IPS-NIHi11 (cell line): ENCODE measurements at places on chromosomes 7 and 10.

DNA sequence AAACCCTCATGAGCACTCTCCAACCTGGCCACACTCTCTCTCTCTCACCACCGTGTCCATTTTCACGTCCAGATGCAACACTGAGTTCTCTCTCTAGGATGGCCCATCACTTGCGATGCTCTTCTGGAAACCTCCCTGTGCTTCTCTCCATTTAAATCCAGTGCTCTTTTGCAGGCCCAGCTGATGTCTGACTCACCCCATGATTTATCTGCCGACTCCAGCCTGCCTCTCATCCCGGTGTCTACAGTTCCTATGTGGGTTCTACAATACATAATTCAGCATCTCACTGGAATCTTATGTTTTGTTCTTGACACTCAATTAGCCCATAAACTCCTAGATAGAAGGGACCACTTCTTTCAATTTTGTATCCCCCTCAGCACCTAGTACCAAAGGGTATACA is 5.0 kb downstream of the TPK1 start:
- DNase-seq = no peak

- no peak for DNase-seq
Measured at GRCh38 chr10:130495891-130496636, 359.9 kb downstream of the GLRX3 start.

- DNase-seq = no peak
Measured at GRCh38 chr7:138538518-138538917, 78.5 kb downstream of the TRIM24 start.

DNA sequence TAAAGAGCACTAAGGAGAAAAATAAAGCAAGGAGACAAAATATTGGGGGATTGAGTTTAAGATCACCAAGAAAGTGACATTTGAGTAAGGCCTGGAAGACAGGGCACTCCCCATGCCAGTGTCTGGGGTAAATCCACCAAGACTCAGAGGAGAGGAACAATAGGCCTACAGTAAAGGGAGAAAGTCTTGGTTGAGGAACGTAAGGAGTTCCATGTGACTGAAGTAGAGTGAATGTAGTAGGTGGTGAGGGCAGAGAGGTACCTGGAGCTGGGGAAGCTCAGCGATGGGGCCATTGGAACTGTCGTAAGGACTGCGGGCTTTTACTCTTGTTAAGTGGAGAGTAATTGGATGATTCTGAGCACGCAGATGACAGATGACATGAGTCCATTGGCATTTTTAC is 69.4 kb downstream of the CPED1 start:
- DNase-seq = no peak

- DNase-seq = no peak
Measured at GRCh38 chr7:80637911-80638765, at the start of gene CD36. CD36 (plus strand) TSS chr7:80638642; CDS start chr7:80646741, 8,099 bp downstream.

DNA sequence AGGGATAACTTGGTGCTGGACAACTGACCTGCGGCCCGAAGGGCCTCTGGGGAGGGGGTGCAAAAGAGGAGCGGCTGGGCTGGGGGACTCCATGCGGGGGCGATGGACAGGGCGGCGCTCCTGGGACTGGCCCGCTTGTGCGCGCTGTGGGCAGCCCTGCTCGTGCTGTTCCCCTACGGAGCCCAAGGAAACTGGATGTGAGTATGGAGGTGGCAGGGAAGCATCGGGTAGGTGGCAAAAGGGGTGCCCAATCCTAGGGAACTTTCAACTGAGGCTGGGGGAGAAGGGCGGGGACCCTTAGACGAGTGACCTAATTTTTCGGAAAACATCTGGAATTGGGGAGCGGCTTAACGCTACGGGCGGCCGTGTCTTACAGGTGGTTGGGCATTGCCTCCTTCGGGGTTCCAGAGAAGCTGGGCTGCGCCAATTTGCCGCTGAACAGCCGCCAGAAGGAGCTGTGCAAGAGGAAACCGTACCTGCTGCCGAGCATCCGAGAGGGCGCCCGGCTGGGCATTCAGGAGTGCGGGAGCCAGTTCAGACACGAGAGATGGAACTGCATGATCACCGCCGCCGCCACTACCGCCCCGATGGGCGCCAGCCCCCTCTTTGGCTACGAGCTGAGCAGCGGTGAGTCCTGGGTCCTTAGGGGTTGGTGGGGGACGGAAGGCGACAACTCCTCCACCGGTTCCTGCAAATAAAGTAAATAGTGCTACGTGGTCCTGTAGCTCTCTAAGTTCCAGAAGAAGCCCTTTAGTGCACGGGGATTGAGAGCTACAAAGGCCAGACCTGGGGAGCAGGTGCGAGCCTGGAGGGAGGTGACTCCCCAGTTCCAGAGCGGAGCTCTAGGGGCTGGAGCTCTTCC is 622 bp downstream of the WNT16 start:
- peak; percentile 69 for DNase-seq

- DNase-seq = no peak
Measured at GRCh38 chr7:142566271-142566670, 183.0 kb upstream of the PRSS1 start.

GRCh38 chr7:4268040-4268965 is 413.8 kb upstream of the FOXK1 start:
- peak; percentile 29 for DNase-seq

DNA sequence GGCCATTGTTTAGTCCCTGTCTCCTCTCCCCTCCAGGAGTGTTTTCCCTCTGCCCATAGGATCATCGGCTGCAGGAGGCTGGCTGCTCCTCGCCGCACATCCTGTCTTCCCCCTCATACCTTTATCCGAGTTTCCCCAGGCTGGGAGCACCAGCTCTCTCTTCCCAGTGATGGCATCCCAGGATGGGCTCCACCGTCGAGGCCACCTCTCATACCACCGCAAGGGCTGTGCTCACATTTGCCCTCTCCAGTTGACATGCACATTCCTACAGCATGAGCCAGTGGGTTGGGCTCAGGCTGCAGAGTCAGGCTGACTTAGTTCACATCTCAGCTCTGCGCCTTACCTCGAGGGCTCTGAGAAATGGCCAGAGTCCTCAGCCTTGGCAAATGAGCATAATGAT is 12.1 kb downstream of the HKDC1 start:
- peak; percentile 55 for DNase-seq

DNA sequence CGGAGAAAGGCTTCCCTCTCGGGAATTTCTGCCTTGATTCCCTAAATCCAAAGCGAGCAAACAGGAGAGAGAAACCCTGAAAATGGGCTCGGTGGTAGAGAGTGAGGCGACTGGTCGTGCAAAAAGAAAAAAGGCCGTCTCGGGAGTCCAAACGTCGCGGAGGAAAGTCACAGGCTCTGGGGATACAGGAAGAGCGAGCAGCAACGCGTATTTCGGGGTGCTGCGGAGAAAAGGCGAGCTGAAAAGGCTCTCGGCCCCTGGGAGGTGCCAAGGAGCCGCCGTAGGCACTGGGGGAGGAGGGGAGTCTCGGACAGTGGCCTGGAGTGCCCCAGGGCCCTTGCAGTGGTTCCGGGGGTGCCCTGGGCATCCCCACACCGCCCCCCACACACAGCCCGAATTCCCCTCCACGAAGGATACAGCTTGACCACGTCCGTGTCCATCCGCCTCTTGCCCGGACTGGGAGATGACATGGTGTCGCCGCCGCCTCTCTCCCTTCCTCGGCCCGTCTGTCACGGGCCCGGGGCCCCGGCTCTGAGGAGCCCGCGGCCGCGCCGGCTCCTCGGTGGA is 591 bp downstream of the UBE2H start:
- DNase-seq = no peak

GRCh38 chr10:87761153-87761552 is 56.9 kb downstream of the ATAD1 start:
- DNase-seq = no peak

GRCh38 chr10:104925232-104925851 is 284.3 kb downstream of the SORCS3 start:
- DNase-seq = peak; percentile 41

DNA sequence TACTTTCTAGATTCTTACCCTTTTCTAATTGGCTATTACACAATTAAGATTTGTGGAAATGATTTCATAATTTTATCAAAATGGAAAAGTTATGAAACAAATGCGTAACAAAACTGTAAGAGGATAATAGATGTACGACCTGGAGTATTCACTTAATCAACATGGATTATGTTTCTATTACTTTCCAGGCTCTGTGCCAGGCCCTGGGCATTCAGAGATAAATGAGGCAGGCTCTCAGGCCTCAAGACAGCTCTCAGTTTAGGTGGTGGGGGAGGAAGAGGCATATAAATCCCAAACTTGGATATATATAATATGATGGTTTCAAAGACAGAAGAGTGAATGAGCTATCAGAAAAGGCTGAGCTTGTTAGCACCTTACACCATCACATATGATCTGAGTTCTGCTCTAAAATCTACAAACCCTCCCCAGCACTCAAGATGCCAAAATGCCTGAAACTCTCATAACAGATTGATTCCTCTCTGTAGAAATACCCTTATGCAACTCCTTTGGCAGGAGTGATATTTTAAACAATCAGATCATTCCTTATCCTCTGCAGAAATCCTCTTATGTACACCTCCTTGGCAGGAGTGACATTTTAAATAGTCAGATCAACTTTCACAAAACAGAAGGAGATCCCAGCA is 42.5 kb downstream of the ACBD5 start:
- DNase-seq = no peak

GRCh38 chr7:23863209-23863787 is 153.3 kb downstream of the STK31 start:
- peak; percentile 42 for DNase-seq

- DNase-seq = no peak
Measured at GRCh38 chr7:16404636-16405035, 16.7 kb downstream of the CRPPA start.

- no peak for DNase-seq
Measured at GRCh38 chr7:16447876-16448275, 17.7 kb downstream of the SOSTDC1 start.

GRCh38 chr7:32150589-32150988 is 80.4 kb upstream of the PDE1C start:
- no peak for DNase-seq

- peak; percentile 22 for DNase-seq
Measured at GRCh38 chr7:87152897-87153641, 816 bp downstream of the DMTF1 start.

DNA sequence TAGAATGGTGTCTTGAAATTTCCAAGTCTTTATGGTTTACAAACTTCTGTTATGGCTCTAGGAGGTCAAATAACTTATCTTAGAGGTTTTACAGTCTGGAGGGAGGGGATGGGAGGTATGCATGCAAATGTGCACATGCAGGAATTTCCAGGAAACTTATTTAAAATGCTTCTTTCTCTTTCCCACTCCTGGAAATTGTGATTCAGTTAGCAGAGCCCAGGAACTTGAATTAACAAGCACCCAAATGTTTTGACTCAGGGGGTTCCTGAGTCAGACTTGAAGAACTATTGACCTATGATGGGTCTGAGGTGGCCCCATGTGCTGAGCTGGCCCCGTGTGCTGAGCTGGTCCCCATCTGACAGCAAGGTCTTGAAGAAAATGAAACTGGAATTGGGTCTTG is 669.4 kb downstream of the INHBA start:
- no peak for DNase-seq

DNA sequence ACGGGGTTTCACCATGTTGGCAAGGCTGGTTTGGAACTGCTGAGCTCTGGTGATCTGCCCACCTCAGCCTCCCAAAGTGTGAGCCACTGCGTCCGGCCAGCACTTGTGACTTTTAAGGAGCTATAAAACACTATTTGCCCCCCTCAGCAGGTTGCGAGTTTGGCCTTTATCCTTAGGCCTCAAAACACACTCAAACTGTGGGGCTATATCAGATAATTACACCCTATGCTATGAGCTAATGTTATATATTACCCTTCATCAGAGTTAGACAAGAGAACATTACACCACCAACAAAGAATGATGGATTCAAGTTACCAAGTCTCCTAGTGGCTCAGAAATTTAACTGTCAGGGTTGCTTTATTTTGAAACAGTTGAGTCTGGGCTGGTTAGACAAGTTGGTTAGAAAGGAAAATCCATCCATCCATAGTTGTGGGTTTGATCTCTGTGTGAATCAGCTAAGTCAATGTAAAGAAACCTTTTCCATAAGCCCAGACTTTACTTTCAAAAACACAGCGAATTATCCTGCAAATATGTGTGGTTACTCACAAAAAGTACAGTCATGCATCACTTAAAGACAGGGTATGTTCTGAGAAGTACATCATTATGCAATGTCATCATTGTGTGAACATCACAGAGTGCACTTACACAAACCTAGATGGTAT is 115.8 kb downstream of the SEMA3D start:
- peak; percentile 13 for DNase-seq

- DNase-seq = no peak
Measured at GRCh38 chr10:22710139-22710745, 4.1 kb downstream of the PIP4K2A start.

DNA sequence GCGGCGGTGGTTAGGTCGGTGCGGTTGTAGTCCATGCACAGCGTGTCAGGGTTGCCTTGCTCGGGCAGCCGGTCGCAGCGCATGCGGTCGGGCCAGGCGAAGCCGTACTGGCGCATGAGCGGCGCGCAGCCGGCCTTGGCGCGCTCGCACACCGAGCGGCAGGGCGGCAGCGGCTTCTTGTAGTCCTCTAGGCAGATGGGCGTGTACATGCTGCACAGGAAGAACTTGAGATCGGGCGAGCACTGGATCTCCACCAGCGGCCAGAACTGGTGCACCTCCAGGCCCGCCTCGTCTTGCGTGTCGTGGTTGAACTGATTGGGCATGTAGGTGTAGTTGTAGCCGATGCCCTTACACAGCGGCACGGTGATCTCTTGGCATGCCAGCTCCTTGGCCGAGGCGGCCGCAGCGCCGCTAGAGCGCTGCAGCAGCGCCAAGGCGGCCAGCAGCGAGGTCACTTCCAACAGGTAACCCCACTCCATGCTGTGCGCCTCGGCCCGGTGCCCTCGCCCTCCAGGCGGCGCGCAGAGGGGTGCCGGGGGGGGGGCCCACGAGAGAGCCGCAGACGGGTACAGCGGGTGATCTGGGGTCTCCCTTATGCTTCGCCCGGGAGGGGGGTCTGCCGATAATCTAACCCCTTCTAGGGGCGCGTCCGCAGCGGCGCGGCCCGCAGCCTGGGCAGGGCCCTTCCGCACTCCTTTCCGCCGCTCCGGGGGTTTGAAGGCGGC is 983 bp downstream of the FZD8 start:
- DNase-seq = peak; percentile 35
